ENCODE measurements at places on chromosomes 6 and 20.

- no peak for DNase-seq
These were observed 16.7 kb downstream of the COL11A2 start for GRCh38 chr6:33175436-33176069.

DNA sequence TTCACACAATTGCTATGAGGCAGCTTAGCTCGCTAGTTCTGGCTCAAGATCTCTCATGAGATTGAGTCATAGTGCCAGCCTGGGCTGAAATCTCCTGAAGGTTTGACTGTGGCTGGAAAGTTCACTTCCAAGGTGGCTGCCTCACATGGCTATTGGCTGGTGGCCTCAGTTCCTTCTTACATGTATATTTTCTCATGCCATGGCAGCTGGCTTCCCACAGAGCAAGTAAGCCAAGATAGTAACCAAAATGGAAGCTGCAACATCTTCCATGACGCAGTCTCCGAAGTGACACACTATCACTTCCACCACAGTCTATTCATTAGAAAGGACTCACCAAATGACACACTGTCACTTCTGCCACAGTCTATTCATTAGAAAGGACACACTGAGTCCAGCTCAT lies 160.4 kb upstream of the PRDM1 start:
- no peak for DNase-seq

DNA sequence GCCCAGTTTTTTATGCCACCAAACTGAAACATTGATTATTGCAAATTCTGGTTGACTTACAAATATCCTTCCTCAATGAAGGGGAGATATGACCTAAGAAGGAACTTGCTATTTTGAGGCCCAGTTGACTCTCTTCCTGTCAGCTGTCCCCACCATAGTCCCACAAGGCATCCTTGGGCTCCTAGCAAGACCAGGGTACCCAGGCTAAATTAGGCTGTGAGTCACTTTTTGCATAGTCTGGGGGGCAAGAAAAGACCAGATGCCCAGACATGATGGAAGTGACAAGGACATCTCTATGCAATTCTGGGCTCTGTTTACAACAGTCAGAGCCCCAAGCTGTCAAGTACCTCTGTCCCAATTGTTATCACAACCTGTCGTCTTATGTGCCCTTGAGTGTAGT lies 31.8 kb upstream of the MAFB start:
- DNase-seq: no peak

GRCh38 chr6:99614430-99615186 lies 8.0 kb downstream of the PRDM13 start:
- no peak for DNase-seq

- no peak for DNase-seq
These were observed 644 bp downstream of the MAD2L1BP start for GRCh38 chr6:43636308-43636659.

GRCh38 chr6:169296170-169296569 lies 42.5 kb upstream of the THBS2 start:
- no peak for DNase-seq

GRCh38 chr20:63917811-63918210 lies 22.9 kb downstream of the DNAJC5 start:
- DNase-seq: no peak

DNA sequence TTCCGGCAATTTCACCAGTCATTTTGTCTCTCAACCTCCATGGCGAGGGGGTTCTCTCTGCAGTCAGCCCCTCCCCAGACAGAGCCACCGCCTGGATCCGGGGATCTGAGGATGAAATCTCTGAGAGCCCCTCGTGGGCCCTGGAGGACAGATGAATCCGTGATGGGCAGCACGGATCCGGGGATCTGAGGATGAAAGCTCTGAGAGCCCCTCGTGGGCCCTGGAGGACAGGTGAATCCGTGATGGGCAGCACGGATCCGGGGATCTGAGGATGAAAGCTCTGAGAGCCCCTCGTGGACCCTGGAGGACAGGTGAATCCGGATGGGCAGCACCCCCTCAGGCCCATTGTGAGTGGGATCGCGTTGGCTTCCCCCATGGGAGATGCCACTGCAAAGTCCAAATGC lies 106.5 kb downstream of the DACT2 start:
- DNase-seq: no peak

GRCh38 chr6:11356404-11357155 lies 124.1 kb upstream of the NEDD9 start:
- DNase-seq: no peak

- no peak for DNase-seq
These were observed 251.6 kb downstream of the HACE1 start for GRCh38 chr6:104608101-104608500.

DNA sequence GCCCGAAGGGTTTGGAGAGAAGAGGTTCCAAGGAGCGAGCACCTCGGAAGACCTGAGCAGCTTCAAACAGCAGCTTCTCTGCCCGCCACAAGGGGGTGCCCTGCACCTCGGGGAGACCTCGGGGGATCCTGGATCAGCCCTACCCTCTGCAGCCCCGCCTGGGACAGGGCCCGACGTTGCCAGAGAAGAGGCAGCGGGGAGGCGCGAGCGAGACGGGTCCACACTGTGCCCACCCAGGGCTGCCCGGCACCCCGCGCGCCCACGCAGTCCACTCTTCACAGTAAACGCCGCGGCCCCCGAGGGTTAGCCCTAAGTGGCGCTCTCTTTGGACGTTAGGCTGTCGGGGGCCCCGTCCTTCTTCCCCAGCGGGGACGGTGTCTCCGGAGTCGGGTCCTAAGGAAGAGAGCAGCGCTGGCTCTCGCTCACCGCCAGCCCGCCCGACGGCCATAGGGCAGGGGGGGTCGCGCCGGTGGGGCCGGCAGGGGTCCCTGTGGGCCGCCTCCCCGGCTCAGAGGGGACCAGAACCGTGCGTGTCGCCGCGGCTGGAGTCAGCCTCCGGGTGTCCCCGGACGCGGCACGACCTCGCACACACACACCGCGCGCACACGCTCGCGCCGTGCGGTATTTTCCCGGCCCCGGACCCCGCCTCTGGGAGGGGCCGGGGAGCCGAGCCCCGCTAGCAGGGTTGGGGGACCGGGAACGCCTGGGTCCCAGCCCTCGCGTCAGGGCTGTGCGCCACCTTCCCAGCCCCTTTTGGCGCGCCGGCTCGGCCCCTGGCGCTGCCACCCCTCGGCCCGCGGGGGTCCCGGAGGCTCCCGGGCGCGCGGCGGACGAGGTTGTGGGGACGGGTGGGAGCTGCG lies 929 bp downstream of the CDH22 start:
- DNase-seq: peak; percentile 61

DNA sequence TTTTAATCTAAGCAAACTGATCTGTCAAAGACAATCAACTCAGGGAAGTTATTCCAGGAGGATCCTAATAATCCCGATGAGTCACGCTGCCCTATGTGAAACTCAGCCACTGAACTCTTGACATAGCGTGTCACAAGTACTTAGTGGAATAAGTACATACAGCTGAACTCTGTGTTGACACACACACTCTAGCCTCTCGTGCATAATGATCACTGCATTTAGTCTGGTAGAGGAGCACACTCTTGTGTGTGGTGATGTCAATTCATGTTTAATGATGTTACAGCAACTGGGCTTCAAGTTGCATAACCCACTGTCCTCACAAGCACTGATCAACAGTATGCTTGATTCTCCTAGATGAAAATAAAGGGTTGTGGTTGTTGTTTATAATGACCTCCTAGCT lies 148.3 kb downstream of the HACE1 start:
- no peak for DNase-seq

- no peak for DNase-seq
These were observed 60.0 kb downstream of the PRL start for GRCh38 chr6:22236626-22237414.

DNA sequence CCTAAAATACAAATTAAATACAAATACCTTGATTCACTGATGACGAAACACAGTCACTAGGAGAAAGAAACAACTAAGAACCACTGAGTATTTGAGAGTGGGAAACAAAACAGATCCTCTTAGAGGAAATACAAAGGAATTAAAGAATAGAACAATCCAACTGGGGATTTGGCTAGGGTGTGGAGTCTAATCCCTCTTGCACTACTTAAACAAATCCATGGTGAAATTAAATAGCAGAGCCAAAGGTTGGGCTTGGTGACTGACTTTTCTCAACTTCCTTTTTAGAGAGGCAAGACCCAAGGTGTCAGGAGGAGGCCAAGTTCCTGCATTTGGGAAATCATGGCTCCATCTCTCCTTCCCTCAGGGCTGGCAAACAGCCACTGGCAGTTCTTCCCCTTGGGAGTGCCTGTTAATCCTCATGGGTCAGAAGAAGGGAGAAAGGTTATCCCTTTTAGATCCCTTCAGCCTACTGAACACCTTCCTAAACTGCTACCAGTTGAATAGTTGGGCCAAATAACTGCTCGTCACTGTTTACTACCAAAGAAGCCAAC lies 101.2 kb upstream of the TRAF3IP2 start:
- no peak for DNase-seq

DNA sequence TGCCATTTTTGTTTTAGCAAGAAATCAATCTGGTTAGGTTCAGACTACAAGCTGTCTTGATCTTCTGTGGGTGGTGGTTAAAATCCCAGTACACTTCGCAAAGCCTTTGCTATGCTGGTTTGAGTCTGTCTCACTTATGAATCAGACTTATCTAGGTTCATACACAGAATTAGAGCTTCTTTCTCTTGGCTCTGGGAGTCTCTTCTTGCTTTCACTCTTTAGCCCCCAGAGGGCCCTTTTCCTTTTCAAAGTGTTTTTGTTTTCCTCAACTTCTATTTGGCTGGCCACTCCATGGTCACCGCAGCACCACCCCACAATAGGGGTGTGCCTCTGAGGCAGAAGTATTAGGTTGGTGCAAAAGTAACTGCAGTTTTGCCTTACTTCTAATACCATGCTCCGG lies 21.3 kb downstream of the ECI2 start:
- DNase-seq: no peak

DNA sequence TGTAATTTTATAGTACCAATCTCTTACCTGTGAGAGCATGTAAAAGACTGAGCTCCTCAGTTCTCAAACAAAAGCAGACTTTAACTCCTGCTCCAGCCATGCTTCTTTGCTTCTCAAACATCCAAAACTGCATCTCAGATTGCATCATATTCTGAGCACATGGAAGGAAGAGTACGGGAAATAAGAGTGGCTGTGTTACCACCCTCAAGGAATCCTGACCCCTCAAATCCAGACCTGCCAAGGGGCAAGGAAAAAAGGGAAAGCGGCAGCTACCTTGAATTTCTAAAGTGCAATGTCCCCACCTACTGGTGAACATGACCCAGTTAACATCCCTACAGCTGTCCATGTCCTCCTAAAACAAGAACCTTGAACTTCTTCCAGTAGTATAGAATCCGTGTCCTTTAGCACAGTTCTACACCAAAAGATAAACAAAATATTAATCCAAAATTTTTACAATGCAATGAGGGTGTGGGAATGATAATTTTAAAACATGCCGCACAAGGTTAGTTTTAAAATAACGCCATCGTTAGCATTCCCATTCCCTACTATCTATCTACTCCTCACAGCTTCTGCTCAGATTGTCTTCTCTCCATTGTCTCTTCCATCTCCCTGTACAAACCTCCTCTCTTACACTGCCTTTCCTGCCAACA lies 34.1 kb upstream of the HLA-DQB1 start:
- DNase-seq: no peak

DNA sequence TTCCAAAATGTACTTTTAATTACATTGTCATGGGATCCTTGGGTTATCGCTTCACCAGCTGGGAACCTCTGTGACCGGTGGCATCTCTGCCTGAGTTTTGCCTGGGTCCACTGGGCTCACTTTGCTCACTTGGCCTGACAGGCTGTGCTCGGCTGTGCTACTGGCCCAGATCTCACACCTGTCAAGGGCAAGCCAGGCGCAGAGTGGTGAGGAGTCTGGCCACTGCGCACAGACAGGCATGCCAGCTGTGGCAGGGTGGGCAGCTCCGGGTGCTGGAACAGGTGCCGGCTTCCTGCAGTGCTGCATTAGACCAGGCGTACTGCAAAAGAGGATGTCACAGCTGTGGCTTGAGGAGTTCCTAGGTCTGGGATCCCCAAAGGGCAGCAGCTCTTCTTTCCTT lies 489.8 kb downstream of the TENT5A start:
- no peak for DNase-seq

DNA sequence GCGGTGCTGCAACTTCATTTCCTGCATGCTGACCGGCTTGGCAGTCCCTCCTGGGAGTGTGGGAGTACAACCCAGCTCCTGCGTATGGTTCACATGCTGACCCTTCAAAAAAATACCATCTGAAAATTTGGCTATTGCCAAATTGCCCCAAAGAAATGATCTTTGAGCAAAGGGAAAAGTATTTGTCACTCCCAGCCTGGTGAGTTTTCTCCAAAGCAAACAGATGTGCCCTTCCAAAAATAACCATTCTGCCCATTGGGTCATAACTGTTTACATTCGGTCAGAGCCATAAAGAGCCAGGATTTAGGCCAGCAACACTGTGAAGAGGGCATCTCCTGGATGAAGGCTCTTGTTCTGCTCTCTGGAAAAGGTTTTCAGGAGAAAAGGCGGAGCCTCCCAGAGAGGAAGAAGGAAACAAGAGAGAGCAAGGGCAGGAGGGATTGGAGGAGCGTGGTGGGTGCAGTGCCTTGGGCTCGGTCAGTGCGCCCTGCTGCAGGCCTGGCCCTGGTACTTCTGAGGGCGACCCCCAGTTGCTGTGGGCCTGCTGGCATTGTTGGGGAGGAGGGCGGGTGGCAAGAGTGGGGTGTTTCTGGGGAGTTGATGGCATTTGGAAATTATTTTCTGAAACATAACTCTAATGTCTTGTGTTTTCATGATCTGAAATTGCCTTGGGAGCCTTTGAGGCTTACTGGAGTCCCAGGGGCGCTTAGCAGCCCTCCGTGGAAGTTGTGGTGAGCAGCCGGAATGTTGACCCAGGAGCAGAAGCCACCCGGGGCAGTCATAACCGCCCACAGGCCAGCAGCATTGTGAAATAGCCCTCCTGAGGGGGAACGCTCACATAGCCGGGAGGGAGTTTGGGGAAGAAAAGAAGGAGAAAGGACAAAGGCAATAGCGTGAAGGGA lies 248.4 kb downstream of the MYLK4 start:
- DNase-seq: no peak

GRCh38 chr6:14817074-14817473 lies 428.8 kb upstream of the JARID2 start:
- no peak for DNase-seq

DNA sequence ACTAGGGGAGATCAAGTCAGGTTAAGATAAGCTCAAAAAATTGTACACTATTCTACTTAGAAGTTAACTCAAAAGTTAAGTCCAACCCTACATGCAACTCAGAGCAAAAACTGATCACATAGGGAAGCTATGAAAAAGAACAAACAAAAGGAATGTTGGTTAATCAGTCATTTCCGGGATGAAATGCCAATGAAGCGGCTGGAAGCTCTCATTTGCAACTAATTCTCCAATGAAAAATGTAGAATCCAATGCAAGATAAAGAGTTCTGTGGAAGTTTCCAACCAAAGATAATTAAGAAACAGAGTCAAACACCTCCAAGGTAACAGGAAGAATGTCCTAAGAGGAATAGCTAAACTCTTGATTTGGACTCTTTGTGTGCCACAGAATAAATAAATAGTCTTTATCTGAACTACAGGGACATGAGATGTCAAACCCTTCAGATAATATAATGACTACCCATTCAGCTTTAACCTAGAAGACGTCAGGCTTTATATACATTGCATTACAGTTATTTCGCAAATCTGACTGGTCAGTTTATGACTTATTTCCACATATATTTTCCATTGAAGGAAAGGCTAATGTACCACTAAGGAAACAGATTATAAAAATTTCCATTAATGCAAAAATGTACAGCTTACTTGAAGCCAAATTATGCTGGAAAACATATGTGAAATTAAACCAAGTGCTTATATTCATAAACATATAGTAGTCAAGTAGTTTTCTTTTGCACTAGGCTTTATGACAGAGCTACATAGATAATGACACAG lies 48.0 kb upstream of the DST start:
- no peak for DNase-seq

GRCh38 chr6:110550353-110550752 lies 73.9 kb upstream of the SLC22A16 start:
- no peak for DNase-seq

- DNase-seq: no peak
These were observed 11.5 kb downstream of the PXT1 start for GRCh38 chr6:36431197-36431596.
